Frontal cortex (tissue), 4 donors: ENCODE measurements at places on chromosomes 3 and 15.

DNA sequence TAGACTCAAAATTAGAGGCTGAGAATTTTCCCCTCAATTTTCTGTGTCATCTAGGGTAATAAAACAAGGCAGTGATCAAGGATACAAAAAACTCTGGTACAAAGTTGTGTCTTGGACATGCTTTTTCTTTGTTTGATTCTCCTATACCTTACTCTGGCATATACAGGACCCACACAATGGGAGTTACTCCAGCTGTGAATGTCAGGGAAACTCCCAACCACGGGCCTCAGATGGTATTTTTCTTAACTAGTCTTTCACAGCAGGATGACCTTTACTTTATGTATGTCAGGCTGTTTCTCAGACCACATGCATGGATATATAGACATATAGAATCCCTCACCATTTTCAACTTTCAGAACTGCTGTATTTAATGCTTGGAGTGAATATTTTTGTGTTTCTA lies 41.3 kb downstream of the FEZF2 start:
- DNase-seq, result no peak

GRCh38 chr3:71585887-71586809 lies 2.6 kb upstream of the FOXP1 start:
- no peak for DNase-seq

- DNase-seq, result no peak
Observed at GRCh38 chr3:30625541-30626438, 19.4 kb downstream of the TGFBR2 start.

- DNase-seq, result no peak
Observed at GRCh38 chr3:151037746-151038477, 47.6 kb upstream of the MED12L start.

- no peak for DNase-seq
Observed at GRCh38 chr3:53518495-53518981, 24.1 kb downstream of the CACNA1D start.

DNA sequence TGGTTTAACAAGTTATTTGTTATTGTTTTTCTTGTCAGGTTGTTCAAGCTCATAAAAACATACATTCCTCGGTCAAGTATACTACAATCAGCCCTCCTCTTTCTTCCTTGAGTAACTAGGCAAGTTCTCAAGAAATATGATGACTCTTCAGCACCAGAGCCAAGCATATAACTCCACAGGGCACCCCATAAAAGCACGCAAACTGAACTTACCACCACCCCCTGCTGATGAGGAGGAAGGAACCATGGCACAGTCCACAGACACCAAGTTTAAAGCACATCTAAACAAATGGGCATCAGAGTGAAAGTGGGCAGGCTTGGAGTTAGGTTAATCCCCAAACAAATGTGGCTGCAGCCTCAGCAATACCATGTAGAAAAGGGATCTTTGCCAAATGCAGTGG lies 5.3 kb downstream of the IP6K2 start:
- DNase-seq, result no peak

- peak; percentile 40 for DNase-seq
Observed at GRCh38 chr3:64267721-64268604, 42.7 kb upstream of the PRICKLE2 start.

DNA sequence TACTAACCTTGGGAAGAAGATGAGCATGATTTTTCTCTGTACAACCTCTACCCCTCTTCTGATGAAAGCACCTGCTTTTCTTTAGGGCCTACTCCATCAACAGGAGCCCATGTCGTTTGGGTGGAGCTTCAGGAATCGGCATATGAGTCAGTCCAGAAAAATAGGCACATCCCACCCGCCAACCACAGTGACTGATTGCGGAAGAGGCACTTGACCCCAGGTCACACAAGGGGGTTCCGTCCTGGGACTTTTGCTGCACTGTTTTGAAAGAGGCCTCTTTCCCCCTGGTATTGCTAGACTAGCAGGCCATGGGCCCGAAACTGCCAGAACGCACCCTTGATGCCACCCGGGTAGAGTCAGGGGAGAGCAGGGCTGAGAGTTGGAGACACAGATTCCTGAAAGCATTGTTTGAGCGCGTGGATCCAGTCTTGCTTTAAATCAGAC lies 19.3 kb upstream of the NRROS start:
- DNase-seq, result no peak

GRCh38 chr3:197598404-197598980 lies 42.7 kb upstream of the BDH1 start:
- DNase-seq, result no peak

GRCh38 chr3:186520957-186521842 lies 23.0 kb downstream of the CRYGS start:
- DNase-seq, result no peak

DNA sequence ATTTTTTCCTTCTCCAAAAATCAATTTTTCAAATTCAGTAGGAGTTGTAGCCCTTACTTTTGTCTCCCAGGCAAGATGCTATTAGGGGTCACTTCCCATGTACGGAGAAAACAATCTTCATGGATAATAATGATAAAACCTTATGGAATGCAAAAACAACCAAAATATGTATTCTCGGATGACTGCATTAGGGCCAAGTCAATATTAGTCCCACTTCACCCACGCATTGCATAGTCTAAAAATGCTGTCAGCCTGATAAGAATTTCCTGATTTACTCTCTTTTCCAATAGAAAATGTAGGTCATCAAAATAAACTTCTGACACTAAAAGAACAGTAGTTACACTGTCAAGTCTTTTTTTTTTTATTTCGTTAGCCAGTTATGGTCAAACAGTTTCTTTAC lies 2.7 kb downstream of the VGLL3 start:
- DNase-seq, result no peak

DNA sequence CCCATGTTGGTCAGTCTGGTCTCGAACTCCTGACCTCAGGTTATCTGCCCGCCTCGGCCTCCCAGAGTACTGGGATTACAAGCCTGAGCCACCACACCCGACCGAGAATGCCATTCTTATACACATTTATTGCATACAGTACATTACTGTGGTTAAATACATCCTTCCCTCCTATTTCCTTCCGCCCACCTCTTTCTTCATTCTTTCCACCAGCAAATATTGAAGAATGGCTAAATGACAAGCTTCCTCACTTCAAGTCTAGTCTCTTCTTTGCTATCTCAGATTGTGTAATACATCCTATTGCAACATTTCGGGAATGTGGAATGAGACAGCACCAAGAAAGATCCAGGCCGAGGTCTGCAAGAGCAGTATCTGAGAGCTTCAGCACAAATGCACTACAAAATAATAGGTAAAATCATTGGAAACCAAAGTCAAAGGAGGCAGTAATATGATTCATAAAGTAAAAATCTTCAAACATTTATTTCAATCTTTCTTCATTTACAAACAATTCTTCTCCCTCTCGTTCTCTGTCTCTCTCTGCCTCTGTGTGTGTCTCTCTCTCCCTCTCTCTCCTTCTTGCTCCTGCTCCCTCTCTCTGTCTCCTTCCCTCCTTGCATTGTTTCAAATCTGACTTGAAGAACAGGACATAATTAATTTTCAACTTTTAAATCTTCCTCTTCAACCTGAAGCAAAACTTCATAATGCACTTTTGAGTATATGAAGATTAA lies 94.7 kb upstream of the TGFBR2 start:
- no peak for DNase-seq

- no peak for DNase-seq
Observed at GRCh38 chr3:67737906-67738865, 83.8 kb upstream of the SUCLG2 start.

- no peak for DNase-seq
Observed at GRCh38 chr3:13346481-13347389, 73.4 kb downstream of the NUP210 start.

DNA sequence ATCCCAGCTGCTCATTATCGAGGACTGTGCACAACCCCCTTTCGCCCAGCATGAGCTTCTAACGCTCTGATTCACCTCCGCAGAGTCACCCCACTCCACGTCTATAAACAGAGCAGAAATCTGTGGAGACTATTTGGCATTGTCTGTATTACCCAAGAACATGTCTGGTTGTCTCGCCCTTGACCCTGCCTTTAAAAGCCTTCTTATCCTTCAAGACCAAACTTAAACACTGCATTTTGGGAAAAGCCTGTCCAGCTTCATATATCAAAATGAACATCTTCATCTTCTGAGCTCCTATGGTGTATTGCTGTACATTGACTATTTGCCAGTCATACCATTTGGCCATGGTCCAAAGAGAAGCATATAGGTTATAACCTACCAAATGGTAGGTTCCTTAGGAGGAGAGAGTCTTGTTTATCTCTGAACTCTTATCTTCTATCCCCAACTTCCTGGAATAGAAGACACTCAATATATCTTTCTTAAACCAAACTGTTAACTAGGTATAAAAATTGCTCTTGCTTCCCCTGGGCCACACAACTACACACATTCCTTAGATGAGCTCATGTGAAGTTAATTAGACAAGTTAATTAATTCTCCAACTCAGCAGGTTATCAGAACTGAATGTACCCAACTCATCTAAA lies 90.1 kb downstream of the FBN1 start:
- no peak for DNase-seq
